Left colon (tissue), 2 donors: ENCODE measurements at places on chromosomes 3 and 15. TPM values are rescaled to one million over a fixed set of nuclear protein-coding genes. Genes with fewer than 3 reads are reported as not detected.

- no peak for DNase-seq
Measured at GRCh38 chr3:109687626-109688025, 350.3 kb upstream of the DPPA4 start.

- no peak for DNase-seq
Measured at GRCh38 chr15:36810656-36811449, 231.4 kb downstream of the CDIN1 start.

DNA sequence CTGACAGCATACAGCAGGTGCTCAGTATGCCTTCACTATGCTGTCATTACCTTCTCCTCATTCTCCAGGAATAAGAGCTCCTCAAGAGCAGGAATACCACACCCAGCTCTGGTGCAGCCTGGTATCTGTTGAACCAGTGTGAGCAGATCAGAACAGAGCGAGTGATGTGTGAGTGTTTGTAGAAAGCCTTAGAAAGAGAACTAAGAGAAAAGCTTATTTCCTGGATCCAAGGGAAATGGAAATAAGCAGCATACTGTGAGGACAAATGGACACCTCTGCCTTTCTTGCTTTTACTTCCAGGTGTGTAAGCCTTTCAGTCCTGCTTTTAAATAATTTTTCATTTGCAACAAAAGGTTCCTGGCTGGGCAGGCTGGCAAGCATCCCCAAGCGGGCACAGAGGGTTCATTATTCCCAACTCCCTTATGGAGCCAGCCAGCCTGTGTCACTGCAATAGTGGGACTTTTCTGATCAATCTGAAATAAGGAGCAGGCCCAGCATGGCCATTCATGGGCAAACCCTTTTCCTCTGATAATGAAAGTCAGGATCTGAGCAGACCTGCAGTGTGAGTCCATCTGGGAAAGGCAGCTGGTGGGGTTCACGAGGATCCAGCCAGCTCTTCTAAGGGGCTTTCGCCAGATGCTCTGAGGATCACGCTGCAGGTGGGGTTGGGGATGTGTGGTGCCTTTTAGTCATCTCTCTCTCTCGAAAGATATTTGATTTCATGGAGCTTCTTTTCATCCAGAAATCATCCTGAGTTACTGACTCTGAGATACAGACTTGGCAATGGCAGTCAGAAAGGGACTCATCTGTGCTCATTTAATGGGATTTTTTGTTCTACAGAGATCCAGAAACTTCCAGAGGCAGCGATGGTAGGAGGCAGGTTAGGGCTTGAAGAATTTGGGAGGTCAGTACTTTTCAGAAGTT is 594.9 kb upstream of the CFAP20DC start:
- DNase-seq = no peak

- no peak for DNase-seq
Measured at GRCh38 chr3:184648636-184649035, 63.2 kb downstream of the MAGEF1 start.

DNA sequence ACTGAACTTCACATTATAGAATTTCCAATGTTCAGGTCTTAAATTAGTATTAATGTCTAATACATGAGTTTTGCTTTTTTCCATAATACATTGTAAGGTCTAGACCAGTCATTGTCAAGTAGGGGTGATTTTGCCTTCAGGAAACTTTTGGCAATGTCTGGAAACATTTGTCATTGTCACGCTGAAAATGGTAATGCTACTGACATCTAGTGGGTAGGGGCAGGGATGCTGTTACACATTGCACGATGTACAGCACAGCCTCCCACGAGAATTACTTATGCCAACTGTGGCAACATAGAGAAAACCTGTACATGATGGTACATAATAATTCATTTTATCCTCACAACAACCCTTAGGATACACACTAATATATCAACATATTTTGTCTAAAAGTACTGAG is 384.1 kb downstream of the CADM2 start:
- no peak for DNase-seq

Gene LRIG1
- total RNA-seq = 55.4 TPM

Gene USF3
- total RNA-seq = 25.6 TPM
